ENCODE measurements at places on chromosomes 1 and 21.

DNA sequence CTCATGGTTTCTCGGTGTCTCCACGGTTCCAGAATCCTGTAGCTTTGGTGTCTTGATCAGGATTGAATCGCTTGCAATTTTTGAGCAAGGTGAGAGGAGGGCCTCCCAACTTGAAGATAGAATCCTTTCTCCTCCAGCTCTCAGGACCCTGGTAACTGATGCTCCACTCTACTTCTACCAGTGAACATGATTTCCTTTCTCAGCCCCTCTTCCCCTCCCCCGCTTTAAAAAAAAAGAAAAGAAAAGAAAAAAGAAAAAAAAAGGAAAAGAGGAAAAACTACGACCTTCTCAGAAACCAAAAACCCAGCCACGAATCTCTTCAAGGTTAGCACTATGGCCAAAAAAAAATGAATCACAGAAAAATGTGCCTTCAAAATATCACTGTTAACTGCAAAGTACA, 1.2 kb downstream of the ARHGEF11 start:
- DNase-seq: no peak

DNA sequence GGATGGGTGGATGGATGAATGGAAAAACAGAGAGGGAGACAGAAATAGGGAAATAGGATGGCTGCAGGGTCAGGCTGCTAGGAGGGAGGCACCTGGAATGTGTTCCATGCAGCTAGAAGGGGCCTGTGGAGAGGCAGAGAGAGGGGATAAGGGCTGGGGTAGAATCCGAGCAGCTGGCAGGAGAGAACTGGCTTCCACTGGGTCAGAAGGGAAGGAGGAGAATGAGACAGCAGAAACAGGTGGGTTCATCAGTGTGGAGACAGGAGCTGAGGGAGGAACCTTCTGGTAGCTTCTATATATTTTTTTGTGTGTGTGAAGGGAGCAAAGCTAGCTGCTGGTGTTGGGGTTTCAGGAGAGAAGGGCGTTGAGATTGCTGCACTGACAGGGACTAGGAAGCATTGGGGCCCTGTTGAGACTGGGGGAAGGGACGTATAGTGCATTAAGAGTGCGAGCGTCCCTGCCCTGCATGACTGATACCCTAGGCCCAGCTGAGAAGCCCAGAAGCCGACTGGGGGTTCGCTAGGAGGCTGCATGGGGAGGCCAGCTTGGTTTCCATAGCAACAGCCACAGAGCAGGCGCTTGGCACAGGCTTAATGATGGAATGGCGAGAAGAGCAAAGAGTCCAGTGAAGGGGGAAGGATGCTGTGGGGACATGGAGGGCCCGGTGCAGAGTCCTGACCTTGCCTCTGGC, 14.8 kb upstream of the KIF21B start:
- DNase-seq: no peak

DNA sequence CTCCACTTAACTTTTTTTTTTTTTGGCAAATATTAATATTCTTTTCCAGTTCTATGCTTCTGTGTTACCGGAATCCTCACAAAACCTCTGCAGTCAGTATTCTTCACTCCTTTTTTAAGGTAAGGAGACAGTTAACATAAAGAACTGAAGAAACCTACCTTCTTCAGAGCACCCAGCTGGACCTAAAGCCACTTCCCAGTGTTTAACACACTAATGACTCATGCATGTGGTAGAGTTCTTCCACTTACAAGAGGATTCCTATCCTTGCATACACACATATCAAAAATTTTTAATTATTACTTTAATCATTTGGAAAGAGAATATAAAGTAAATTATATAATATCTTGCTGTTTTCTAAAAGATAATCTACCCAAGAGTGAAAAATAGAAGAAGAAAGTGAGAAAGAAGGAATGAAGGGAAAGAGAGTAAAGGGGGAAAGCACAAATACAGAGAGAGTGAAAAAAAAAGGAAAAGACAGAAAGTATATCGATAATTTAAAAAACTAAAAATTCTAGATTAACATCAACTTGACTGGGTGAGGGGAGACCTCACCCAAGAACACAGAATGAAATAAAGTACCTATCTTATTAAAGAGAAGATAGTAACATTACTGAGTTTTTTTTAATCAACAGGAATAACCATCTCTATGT, 54.9 kb downstream of the ENAH start:
- no peak for DNase-seq

- DNase-seq: no peak
Observed at GRCh38 chr1:182237329-182237728, 154.3 kb downstream of the GLUL start.

DNA sequence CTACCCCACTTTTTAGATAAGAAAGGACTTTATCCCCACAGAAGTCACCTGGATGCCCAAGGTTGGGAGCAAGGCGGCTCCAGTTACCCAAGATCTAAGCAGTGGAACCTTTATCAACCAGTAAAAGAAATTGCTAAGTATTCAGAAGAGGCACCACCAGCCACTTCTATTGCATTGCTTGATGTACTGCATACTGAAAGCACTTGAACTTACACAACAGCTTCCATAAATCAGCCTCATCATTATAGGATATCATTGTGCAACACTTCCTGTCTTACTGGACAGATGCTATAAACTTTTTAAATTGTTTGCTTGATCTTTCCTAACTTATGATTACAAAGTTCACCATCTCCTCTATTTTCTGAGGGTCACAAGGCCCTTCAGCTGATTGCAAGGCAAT, 642.7 kb upstream of the CXADR start:
- no peak for DNase-seq

DNA sequence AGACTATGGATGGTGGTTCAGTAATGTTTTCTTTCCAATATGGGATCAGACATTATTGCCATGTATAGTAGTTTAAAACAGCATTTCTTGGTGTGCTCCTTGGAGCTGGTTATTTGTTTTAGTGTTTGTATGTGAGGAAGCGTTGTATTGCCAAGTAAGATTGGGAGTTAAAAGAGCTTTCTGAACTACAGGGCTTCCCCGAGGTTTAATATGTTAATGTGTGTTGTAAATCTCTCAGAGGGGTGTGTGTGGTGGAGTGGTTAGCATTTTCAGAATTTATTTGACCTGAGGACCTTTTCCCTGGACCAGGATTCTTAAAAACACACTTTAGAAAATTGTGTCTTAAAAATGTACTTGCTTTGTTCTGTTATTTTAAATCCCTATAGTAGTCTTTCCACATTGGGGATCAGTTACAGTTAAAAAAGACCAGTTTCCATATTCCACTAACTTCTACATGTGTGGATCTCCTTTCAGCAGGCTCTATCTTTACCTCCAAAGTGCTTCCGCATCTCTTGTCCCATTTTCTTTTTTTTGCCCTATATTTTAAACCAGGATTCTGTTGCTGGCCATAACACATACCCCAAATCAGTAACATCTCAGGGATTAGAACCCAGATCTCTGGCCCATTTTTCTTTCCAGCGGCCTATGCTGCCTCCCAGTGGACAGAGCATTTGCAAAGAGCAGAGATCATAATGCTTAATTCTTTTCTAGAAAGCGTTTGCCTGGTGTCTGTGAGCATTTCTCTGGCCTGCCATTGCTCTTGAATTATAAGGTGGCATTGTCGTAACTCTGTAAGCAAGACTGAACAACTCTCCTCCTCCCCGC, 58.6 kb downstream of the PBX1 start:
- DNase-seq: no peak

GRCh38 chr1:116767782-116768382, 13.7 kb downstream of the CD2 start:
- no peak for DNase-seq

DNA sequence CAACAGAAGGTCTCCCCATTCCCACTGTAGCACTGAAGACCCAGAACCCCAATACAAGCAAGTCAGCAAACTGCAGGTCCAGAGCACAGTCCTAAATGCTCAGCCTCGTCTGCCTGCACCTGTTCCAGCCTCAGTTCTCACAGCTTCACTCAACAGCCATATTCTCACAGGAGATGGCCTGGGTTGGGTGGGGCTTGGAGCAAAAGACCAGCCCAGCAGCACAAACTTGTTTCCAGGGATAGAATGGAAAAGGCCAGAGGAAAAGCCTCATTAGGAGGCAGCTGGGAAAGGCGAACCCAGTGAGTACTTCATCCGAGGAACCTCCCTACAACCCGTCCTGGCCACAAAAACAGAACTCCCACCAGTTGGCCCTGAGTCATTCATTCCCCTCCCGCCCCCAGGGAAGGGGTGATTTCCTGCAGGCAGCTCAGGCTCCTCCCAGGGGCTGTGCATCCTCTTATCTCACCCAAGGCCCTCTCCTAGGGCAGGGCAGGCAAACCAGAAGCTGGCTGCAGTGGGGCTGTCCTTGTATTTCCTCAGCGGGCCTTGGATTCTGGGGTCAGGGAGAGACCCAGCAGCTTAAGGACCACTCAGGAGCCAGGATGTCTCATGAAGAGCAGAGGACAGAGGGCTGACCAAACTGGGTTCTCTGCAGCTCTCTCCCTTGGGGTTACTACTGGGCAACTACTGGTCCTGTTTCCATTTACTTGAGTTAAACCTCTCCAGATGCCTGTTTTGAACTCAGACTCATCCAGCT, 7.4 kb upstream of the MPL start:
- DNase-seq: no peak

GRCh38 chr1:19122668-19123067, 87.4 kb downstream of the UBR4 start:
- DNase-seq: no peak

DNA sequence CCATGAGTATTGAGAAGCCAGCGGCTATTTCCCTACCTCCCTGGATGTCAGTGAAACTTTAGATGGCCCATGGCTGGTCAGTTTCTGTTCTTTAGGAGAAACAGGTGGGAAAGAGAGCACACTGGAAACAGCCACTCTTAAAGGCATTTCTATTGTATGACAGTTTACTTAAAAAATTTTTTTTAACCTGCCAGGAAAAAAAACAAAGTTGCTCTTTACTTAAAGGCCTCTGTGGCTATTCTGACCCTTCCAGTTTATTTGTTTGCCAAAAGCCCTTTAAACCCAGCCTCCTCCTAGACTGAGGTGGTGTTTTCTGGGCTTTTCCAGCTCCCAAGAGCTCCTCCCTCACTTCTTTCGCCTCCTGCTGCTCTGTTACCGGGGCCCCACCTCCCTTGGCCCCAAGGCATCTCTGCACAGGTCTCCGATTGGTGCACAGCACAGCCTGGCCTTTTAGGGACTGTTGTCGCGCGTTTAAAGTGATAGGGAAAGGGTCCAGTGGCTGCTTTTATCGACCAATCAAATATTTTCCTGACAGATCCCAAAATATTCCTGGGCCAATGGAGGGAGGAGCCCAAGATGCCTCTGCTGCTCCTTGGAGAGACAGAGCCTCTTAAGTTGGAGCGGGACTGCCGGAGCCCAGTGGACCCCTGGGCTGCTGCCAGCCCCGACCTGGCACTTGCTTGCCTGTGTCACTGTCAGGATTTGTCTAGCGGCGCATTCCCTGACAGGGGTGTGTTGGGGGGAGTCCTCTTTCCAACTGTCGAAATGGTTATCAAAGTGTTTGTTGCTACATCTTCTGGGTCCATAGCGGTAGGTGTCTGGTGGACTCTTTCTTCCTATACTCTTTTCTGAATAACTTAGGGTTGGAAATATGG, at the start of gene SH3BGR:
Gene SH3BGR (plus strand): TSS at position 639 of the 875 bp plus-strand sequence. CDS start 127 bp downstream, at position 766.
- DNase-seq: no peak

GRCh38 chr1:44652445-44653106, 21.7 kb downstream of the TMEM53 start:
- DNase-seq: peak; percentile 62

DNA sequence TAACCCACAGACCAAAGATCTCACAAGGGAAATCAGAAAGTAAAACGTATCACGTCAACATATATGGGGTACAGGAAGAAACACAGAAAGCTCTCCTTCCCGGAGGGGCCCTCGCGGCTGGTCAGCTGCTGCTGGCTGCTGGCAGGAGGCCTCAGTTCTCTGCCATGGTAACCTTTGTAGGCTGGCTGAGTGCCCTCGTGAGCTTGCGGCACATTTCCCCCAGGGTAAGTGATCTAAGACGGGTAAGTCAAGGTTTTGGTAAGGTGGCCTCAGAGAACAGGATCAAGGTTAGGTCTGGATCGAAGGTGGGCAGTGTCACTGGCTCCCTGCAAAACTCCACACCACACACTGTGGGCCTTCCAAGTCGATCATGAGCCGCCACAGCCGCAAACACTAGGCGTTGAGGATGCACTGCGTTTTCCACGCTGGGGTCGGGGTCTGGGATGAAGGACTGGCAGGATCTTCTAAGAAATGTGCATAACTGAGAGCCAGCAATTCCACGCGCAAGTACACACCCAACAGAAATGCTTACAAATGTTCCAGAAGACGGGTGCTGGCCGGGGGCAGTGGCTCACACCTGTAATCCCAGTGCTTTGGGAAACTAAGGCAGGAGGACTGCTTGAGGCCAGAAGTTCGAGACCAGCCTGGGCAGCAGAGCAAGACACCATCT, 33.9 kb downstream of the WDR4 start:
- no peak for DNase-seq

DNA sequence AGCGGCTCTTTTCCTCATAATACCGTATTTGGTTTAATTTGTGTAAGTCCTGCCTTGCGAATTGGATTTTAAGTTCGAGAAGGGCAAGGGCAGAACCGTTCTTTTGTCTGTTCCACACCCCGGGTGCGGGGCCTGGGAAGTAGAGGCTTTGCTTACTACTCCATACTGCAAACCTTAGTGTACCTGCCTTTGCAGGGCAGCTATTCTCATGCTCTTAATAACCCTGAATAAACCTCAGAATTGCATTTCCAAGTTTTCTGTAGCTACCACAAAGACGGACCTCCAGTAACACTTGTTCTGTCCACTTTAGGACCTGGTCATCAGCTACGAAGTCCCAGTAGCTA, 657 bp upstream of the HNRNPU start:
- no peak for DNase-seq

DNA sequence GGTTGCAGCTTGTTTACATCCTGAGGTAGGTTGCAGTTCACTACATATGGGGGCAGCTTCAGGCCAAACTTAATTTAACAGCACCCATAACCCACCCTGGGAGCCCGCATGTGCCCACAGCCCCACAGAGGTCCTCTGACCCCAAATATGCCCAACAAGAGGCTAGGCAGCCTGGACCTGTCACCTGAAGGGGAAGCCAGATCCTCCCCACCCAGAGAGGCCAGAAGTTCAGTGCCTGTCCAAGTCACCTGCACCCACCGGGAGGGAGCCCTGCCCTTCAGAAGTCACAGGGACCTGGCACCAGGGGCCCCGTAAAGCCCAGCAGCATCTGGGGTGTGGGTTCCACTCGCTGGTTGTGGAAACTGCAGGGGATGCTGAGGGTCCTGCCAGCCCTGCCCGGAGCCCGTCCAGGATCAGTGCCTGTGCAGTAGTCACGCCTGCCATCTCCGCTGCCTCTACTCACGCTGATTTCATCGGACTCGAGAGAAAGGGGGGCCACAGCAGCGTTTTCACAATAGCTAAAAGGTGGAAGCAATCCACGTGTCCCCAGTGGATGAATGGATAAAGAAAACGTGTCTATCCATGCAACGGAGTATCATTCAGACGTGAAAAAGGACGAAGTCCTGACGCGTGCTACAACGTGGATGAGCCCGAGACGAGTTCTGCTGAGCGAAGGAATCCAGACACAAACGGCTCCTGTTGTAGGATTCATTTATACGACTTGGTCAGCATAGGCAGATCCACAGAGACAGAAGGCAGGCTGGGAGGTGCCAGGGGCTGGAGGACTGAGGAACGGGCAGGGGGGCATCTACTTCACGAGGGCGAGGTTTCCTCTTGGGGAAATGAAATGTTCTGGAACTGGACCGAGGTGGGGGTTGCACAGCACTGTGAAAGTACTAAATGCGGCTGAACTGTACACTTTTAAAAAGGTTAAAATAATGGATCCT, 33.9 kb upstream of the COL6A2 start:
- DNase-seq: no peak

- DNase-seq: no peak
Observed at GRCh38 chr21:37184784-37185593, 82.1 kb downstream of the VPS26C start.

- DNase-seq: no peak
Observed at GRCh38 chr1:206081856-206082255, 28.9 kb downstream of the RHEX start.

Measured in activated CD8-positive, alpha-beta memory T cell treated with anti-CD3 and anti-CD28 coated beads for 4 hours (primary cell).